Left colon (tissue), 2 donors: ENCODE measurements at places on chromosomes 13 and 19. TPM values are rescaled to one million over a fixed set of nuclear protein-coding genes. Genes with fewer than 3 reads are reported as not detected.

GRCh38 chr19:29551774-29552173 is 26.0 kb downstream of the VSTM2B start:
- no peak for DNase-seq

DNA sequence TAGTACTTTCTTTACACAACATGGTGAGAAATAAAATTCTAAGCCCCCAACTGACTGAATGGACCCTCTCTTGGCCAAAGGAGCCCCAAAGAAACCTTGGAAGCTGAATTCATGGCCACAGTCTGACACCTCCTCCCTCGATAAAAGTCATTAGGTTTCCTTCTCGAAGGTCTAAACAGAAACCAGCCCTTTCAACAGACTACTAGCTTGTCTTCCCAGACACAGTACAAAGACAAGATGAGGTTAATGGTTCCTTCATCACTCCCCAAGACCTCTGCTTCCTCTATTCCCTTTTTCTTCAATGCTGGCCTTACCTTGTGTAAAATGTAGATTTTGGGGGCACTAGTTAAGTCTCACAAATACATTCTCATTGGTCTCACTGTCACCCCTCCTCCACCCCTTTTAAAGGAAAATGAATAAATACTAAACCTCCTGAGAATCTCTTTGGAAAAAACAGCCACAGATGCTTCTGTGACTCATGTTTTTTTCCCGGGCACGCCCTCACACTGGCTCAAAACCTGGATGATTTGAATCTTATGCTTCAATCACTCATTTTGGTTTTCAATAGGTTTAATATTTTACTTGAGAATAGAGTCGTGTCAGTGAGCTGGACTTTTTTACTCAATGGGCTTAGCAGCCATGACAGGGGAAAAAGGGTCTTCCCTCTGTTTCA is 65.8 kb upstream of the MED4 start:
- DNase-seq, result no peak

DNA sequence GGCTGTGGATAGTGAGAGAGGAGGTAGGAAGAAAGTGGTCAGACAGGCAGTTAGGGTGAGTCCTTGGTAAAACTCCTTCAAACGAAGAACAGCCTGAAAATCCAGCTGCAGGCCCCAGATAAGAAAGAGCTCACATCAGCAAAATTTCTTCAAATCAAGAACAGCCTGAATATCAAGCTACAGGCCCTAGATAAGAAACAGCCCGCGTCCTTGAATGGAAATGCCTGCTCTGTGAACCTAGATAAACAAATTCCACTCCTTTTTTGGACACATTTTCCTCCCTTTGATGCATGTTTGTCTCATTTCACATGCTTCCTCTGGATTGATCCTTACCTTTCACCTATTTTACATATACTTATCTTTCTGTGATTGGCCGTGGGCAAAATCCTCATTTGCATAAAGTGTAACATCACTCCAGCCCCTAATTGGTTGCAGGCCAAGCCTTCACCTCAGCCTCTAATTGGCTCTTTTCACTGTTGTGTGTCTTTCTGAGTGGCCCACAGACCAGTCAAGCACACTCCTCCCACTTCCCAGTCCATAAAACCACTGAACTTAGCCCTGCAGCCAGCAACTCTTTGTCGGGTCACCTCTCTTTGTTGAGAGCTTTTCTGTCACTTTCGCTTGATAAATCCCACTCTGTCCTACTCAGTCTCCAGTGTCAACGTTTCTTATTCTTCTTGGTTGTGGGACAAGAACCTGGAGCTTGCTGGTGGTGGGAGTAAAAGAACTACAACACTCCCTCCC is 6.0 kb upstream of the SULT2A1 start:
- no peak for DNase-seq

GRCh38 chr19:29567366-29567915 is 38.6 kb upstream of the POP4 start:
- no peak for DNase-seq

DNA sequence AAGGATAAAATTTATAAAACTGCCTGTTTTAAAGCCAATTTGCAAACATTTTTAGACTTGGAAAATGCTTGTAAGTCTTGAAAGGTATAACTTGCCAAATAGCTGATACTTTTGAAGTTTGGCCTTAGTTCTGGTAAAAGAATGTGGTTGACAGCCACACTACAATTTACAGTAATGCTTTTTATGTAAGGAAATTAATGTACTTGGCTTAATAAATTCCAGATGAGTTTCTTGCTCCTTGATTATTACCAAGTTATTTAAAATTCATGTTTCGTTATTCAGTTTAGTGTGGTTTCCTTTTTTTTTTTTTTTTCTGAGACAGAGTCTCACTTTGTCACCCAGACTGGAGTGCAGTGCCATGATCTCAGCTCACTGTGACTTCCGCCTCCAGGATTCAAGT is 14.9 kb downstream of the LMO7 start:
- no peak for DNase-seq

DNA sequence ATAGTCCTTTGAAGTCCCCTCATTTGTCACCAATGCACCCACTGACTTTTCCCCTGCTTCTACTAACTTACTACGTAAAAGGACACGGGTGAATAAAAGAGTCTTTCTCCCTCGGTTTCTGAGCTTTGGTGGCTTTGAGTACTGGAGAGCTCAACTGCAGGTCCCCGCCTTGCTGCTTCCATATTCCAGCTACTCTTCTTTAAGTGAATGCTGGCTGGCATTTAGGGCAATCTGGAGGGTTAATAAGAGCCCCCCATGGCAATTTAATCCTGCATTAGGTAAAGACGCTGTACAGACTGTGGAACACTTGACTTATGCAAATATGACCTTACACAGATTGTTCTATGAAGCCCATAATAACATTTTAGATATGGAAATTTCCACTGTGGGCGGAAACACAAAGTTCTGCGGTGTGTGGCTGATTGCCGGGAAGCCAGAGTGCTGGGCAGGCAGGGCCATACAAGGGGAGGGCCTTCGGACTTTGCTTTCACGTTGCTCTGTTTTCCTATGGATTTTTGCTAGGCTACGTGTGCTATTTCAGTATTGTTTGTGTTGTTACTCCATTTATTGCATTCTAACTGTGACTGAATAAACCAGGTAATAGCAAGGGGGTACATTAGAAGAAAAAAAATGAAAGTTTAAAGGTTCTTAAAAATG is 97.5 kb downstream of the SLC10A2 start:
- DNase-seq, result no peak

- DNase-seq, result peak; percentile 25
These were observed 42.5 kb downstream of the RASA3 start for GRCh38 chr13:114089751-114090400.

GRCh38 chr13:38167164-38167822 is 182.4 kb upstream of the UFM1 start:
- DNase-seq, result no peak

DNA sequence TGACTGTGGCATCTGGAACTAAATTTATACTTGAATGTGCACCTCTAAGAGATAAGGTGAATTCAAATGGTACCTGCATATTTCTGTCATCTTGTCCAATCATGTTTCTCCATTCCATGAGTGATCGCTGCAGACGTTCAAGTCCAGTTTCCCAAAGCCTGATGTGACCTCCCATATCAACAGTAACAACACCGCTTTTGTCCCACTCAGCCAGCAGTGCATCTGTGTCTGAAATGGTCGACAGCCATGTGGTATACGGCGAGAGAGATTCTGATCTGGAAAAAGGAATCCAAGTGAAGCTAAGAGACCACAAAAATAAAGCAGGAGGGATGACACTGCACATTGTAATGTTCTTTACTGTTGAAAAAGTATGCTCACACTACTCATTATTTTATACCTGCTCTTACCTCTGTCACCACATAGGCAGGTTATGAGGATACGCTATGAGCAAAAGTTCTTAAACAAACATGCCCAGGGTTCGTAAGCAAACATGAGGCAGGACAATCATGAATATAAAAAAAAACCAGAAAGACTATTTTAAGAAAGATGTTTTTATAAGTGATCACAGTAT is 213.6 kb downstream of the RGCC start:
- no peak for DNase-seq

- no peak for DNase-seq
These were observed 18.7 kb downstream of the TMEM161A start for GRCh38 chr19:19119325-19120237.

GRCh38 chr13:91046715-91047327 is 300.7 kb upstream of the MIR17HG start:
- no peak for DNase-seq

- DNase-seq, result peak; percentile 37
These were observed 4.7 kb downstream of the PTBP1 start for GRCh38 chr19:801861-802497.

- DNase-seq, result no peak
These were observed 6.5 kb downstream of the MEIOSIN start for GRCh38 chr19:45739498-45740439.

- DNase-seq, result peak; percentile 82
These were observed 10.6 kb upstream of the LRRC25 start for GRCh38 chr19:18408053-18408476.

DNA sequence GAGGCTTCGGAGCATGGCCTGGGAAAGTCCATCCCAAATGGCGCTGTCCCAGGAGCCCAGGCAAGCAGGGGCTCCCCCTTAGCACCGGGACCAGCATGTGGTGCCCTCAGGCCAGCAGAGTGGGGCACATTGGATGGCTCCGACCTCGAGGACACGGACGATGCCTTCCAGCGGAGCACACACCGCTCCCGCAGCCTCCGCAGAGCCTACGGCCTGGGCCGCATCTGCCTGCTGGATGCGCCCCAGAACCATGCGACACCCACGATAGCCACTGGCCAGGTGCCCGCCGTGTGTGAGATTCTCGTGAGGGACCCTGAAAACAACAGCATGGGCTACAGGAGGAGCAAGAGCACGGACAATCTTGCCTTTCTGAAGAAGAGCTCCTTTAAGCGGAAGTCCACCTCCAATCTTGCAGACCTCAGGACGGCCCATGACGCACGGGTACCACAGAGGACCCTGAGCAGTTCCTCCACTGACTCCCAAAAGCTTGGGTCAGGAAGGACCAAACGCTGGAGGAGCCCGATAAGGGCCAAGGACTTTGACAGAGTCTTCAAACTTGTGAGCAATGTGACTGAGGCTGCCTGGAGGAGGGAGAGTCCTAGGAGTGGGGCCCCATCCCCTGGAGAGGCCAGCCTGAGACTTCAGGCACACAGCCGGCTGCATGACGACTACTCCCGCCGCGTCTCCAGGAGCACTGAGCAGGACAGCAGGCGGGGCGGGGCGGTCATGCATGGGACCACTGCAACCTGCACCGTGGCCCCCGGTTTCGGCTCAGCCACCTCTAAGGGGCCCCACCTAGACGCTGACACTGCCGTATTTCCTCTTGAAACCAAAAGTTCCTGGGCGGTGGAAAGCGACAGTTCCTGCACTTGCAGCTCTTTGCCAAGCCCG is 63.1 kb downstream of the SPATA13 start:
- DNase-seq, result no peak

DNA sequence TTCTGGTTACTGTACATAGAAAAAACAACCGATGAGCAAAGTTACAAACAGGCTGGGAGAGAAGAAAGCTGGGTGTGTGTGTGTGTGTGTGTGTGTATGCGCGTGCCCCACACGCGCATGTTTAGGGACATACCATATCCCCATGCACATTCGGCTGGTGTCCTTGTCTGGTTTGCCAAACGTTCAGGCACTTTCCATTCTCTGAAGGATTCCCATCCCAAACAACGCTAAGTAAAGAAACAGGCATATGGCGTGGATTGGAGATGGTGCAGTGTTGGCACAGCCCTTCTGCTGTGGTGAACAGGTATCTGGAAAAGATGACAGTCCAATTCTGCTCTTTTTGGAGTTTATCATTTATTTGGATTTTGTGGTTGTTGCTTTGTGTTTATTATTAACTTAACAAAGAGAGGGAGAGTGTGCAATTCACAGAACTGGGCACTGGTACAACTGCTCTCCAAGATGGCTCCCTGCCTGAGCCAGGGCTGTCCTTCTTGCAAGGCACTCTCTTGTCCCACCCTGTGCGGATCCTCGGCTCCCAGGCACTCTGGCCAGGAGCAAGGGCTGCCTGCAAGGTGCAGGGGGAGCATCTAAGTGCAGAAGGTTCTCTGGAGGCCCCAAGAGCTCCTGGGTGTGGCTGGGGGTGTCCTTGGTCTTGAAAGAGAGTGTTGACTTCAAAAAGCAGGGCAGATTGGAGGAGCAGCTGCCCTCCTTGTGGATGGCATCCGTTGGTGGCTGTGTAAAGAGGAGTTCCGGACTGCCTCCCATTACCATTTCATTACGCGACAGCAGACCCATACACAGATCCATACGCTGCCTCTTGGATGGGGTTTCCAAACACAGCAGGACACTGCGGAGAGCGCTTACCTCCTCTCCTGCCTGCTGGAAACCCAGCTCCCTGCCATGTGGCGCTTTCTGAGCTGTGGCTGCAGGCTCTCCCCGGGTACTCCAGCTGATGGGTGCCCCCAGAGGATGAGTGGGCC is 263.1 kb downstream of the ZNF536 start:
- DNase-seq, result no peak

GRCh38 chr19:48183356-48183755 is 12.9 kb downstream of the ZSWIM9 start:
- no peak for DNase-seq

DNA sequence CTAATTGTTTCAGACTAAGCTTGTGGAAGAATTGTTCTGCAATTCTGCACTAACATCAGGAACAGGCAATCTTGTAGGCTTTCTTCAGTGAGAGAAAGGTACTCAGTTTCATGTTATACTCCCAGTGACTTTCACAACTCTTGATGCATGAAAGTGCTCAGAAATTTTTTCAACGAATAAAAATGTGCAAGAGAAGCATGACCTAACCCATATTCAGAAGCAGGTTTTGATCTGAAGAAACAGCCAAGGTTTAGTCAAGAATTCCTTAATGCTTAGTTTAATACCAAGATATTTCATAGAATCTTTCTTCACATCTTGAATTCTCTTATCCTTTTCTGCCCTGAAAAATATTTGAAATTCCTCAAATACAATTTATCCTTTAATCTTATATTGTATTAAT is 197.2 kb upstream of the CSNK1A1L start:
- DNase-seq, result no peak

Gene RFXAP
- 2.9 TPM for total RNA-seq

Gene ZNF793
- 2.6 TPM for total RNA-seq

Gene ISYNA1
- total RNA-seq, result 15.1 TPM

Gene GNG7
- 1.4 TPM for total RNA-seq

Gene YJEFN3
- total RNA-seq, result 4.6 TPM

Gene LRRC4B
- 1.2 TPM for total RNA-seq

Gene SPTBN4
- 0.15 TPM for total RNA-seq

Gene NPHS1
- total RNA-seq, result not detected

Gene CYP4F12
- 93.3 TPM for total RNA-seq
